ENCODE measurements at places on chromosomes 4 and X. TPM values are rescaled to one million over a fixed set of nuclear protein-coding genes. Genes with fewer than 3 reads are reported as not detected.

Gene PF4V1
- not detected for total RNA-seq

GRCh38 chrX:48511560-48511959 lies 2.8 kb downstream of the PORCN start:
- H3K4me1 ChIP-seq: peaks cover 16% of the 10 kb centered on the region
- H3K36me3 ChIP-seq: no peaks in the 10 kb centered on the region
- no peak for DNase-seq

- H3K36me3 ChIP-seq: peaks cover 18% of the 10 kb centered on the region
- no peaks in the 10 kb centered on the region for H3K27me3 ChIP-seq
- DNase-seq: no peak
- H3K27ac ChIP-seq: no peak overlapping the region
- H3K4me1 ChIP-seq: no peaks in the 10 kb centered on the region
Observed at GRCh38 chr4:26424153-26424552, 66.1 kb downstream of the CCKAR start.

DNA sequence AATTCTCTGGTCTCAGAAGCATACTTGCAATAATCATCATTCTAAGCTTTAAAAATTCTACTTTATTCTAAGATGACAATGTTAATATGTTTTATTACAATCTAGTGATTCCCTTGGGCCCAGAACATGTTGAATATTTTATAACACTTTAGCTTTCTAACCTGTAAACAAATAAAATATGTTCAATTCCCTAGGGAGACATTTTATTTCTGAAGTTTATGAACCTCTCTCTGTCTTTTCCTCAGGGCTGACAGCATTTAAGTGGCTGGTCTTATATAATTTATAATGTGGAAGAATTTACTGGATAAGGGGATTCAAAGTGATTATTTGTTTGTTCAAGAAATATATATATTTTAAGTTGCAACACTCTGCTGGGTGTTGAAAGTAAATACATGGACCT lies 55.3 kb upstream of the NPFFR2 start:
- H3K36me3 ChIP-seq: no peaks in the 10 kb centered on the region
- no peaks in the 10 kb centered on the region for H3K4me1 ChIP-seq
- H3K27me3 ChIP-seq: no peaks in the 10 kb centered on the region
- H3K4me3 ChIP-seq: no peak overlapping the region

- H3K4me1 ChIP-seq: peaks cover 8% of the 10 kb centered on the region
- H3K36me3 ChIP-seq: no peaks in the 10 kb centered on the region
- no peak overlapping the region for H3K27ac ChIP-seq
- no peak overlapping the region for H3K4me3 ChIP-seq
- no peak for DNase-seq
Observed at GRCh38 chr4:114599231-114599902, 760 bp downstream of the UGT8 start.

- DNase-seq: peak; percentile 74
- H3K4me3 ChIP-seq: peak overlapping the region; percentile 69
- peaks cover 21% of the 10 kb centered on the region for H3K36me3 ChIP-seq
- no peaks in the 10 kb centered on the region for H3K27me3 ChIP-seq
Observed at GRCh38 chr4:1723131-1723801, 1.9 kb downstream of the TACC3 start.

Measured in CD4-positive, alpha-beta memory T cell (primary cell).